Thymus (tissue), 14 donors: ENCODE measurements at places on chromosomes 1 and 21.

DNA sequence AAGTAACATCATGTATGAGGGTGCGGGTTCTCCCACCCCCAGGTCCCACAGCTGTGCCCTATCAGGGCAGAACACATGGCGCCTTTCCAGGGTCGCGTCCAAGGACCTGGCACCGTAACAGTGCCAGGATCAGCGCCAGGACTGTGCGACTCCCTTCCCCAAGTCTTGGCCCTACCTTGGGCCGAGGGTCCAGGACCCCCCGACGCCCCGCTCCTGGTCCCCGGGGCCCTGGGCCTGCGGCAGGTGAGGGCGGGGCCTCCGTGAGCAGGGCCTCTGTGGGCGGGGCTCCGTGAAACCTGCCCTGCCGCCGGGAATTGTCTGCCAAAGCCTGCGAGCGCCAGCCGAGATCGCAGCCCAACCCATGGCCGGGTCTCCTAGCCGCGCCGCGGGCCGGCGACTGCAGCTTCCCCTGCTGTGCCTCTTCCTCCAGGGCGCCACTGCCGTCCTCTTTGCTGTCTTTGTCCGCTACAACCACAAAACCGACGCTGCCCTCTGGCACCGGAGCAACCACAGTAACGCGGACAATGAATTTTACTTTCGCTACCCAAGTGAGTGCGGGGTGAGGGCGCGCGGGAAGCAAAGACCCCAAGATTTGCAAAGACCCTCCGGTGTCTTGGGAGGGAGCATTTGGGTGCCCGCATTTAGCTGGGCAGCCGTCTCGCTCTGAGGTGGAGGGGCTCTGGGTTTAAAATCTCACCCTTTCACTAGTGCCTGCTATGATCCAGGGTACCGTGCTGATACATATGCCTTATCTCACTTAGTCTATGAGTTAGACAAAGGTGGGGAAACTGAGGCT, at the start of gene RHBG:
RHBG (plus strand) TSS at position 323 of the 796 bp plus-strand sequence; CDS start at position 362, 39 bp downstream.
- no peak for DNase-seq

DNA sequence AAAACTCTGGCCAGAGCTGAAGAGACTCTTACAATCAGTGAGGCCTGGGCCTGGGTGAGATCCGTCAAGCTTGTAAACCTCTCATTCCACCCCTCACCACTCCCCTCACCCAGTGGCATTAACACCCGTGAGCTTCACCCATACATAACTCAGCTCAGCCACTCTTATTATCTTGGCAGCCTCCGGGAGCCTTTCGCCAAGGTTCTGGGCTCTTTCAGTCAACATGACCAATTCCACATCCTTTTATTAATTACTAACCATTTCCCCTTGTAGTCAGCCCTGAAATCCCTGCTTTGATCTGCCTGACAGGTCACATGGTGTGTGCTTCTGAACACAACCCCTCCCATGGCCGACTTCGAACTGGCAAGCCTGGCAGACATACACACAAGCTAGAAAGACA, 134.8 kb downstream of the SETD4 start:
- no peak for DNase-seq

GRCh38 chr1:7984811-7985210, 23.3 kb downstream of the PARK7 start:
- no peak for DNase-seq

- no peak for DNase-seq
Observed at GRCh38 chr1:93587354-93587753, 94.3 kb downstream of the BCAR3 start.

DNA sequence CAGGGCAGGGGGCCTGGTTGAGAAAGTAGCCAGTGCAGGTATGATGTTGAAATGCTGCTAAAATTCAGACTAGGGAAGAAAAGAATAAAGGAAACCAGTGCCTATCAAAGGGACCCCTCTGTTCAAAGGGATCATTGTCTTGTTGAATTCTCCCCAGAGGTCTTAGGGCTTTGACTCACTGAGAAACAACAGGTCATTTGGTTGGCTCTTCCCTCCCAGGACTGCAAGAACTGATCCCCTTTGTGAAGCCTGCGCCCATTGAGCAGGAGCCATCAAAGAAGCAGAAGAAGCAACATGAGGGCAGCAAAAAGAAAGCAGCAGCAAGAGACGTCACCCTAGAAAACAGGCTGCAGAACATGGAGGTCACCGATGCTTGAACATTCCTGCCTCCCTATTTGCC, 11.8 kb upstream of the CELSR2 start:
- DNase-seq, result no peak

DNA sequence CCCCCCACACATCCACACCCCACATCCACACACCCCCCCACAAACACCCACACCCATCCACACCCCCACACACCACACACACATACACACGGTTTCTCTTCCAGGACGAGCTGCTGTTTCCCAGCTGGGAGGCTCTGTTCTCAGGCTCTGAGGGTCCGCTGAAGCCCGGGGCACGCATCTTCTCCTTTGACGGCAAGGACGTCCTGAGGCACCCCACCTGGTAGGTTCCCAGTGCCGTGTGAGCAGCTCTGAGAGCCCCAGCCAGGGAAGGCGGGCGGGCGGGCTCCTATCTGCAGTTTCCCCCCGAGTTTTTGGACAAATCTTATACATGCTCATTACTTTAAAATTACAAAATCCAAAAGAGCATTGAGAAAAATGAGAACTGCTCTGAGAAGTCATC, 31.2 kb downstream of the SLC19A1 start:
- no peak for DNase-seq

DNA sequence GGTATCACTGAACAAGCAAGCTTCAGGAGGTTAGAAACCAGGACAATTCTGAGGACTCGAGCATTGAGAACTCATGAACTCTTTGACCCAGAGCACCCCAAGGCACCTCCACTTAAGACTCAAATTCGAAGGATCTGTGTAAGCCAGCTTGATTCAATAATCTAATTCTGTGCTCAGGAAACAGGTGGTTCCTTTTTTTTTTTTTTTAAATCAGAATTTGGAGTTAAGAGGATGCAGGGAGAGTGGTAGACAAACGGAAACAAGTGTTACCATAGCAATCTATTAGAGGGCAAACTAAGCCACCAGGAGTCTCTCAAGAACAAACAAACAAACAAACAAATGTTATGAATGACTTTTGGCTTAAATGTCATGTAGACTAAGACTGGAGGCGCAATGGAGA, 53.8 kb upstream of the DPH5 start:
- DNase-seq, result no peak

GRCh38 chr21:45530423-45531113, 11.7 kb downstream of the SLC19A1 start:
- DNase-seq, result no peak

GRCh38 chr1:247087256-247087655, 8.6 kb upstream of the ZNF670 start:
- no peak for DNase-seq

DNA sequence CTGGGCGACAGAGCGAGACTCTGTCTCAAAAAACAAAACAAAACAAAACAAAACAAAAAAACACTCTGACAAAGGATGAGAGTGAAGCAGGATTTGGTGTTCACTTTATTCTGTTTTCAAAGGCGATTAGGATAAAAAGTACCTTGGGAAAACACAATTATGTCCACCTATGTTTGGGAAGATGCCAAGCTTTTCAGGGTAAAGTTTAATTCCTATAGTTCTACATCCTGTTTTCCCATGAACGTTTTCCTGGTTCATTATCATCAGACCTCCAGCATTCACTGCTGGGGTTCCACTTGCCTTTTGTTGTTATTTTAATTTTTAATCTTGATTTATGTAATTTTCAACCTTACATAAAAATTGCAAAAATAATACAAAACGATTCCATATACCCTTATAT, 4.9 kb upstream of the NID1 start:
- no peak for DNase-seq

DNA sequence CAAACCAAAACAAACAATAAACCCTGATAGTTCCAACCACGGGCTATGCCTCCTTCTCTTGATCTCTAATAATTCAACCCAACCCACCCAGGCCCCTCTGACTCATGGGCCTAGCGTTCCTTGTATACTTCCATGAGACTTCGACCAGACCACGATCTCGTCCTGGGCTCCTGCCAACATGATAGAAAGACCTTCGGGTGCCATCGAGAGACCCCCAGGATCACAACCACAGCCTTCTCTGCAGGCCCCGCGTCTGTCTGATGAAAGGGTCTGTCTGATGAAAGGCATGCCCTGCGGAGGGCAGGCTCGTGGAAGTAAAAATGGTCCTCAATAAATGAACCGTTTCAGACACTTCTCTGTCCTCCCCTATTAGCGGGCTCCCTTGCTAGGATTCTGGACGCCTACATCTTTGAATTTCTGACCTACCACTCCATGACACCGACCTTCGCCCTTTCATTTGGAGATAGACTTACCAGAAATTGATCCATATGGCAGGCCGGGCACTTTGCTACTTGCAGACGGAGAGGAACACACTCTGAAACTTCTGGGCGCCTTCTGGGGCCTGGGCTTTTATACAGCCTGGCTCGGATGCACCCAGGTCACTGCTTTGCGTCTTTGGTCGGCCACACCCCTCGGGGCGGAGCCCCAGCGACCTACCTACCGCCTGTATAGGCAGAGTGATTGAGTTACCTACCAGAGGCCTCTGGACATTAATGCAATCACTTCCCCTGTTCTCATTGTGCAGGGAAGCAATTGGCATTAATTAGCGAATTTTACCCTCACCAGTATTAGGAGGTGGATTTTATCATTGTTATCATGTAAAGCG, 5.3 kb upstream of the KLF18 start:
- no peak for DNase-seq

DNA sequence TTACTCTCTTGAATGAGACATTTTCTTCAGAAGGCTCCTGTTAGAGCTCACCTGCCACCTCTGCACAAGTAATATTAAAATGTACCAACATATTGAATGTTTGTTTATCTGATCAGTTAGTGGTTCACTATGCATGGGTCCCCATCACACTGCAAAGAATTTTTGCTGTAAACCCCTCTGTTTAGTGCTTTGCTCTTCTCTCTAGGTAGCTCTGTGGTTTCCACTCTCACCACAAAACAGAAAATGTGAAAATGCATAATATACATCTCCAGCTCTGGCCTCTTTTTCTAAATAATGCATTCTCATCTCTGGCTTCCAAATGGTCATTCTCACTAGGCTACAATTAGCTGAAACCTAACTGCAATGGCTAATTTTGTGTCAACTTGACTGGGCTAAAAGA, 176.7 kb downstream of the TRIM33 start:
- no peak for DNase-seq

DNA sequence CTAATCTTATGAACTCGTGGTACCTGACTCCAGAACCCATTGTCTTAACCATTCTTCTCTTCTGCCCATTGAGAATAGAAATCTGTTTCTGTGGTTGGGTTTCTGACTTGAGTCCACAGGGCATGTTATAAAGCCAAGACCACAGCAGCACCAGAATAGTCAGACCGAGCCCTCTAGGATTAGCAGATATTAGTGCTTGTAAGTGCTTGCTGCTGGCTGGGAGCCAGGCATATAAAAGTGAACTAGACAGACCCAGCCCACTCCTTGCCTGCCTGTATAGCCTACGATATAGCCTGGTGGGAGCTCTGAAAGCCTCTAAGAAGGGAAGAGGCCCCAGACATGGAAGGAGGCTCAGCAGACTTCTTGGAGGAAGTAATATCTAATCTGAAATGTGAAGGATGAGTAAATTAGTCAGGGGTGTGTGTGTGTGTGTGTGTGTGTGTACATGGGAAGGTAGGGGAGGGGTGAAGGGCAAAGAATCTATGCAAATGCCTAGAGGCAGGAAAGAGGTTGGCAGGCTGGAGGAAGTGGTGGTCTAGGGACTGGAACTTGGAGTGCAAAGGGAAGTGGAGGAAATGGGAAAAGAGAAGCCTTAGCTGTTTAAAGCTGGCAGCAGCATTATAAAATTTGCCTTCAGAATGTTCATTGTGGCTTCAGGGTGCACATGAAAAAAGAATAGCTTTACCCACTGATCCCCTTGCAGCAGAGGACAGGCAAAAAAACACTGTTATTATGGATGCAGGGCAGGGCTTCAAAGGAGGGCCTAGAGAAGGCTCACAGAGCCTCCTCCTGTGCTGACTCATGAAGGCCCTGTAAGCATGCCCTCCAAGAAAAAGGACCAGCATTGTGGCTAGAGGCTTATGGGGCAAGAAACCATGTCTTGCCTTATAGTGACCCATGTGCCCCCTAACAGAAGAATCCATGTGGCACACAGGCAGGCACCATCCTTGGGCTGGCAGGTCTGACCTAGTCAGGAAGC, 169.2 kb downstream of the LMX1A start:
- DNase-seq, result no peak

- DNase-seq, result no peak
Observed at GRCh38 chr1:15683345-15684039, 628 bp upstream of the PLEKHM2 start.

- DNase-seq, result no peak
Observed at GRCh38 chr1:223243441-223244050, 100.5 kb upstream of the TLR5 start.

DNA sequence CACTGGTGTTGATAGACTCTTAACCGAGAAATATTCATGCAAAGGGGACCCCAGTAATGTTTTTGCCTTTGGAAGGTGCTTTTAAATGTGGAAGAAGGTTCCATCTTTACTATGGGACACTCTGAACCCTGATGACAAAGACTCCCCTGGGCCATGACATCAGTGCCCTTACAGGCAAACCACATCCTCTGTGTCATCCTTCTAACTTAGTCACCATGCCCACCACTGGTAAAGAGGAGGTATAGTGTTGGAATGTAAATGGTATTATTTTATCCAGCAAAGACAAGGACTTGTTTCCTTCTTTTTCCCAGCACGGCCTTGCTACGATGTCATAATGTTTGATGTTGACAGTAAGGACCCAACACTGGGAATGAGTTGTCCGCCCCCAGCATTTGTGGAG, 12.6 kb downstream of the METTL13 start:
- no peak for DNase-seq

DNA sequence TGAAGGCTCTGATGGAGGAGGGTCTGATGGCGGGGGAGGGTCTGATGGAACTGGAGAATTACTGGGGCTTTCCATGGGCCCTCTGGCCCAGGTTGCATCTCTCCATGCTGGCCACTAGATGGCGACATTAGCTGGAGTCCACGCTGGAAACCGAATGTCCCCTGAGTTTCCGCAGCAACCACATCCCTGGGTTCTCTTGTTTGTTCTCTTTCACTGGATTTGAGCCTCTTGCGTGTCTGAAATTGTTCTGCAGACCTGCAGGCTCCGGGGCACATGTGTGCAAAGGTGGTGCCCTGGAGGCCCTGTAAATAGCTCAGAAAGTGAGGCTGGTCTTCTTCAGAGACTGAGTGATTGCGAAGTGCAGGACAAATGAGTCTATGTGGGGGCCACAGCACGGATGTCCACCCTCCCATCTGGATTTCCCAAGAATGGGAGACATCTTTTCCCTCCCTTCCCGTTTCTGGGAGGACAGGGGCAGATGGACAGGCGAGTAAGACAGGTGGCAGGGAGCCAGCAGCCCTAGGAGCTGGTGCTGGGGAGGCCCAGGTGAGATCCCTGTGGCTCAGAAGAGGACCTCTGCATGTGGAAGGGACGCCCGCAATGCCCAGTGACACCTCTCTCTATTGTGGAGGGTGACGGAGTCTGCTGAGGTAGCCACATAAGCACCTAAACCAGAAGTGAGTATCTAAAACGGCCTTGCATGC, 73.2 kb upstream of the ABCG1 start:
- DNase-seq, result no peak

DNA sequence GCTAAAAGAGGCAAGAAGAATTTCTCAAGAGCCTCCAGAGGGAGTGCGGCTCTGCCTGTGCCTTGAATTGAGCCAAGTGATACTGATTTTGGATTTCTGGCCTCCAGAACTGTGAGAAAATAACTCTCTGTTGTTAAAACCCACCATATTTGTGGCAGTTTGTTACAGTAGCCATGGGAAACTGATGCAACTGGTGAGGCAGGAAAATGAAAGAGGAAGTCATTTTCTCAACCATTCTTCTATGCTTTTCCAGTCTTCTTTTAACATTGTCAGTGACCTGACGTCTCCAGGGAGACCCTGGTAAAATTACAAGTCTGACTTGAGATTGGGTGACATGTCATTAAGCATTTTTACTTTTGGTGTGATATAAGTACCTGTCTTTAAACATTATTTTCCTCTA, 5.8 kb downstream of the OR6P1 start:
- no peak for DNase-seq
